Panc1 (cell line): ENCODE measurements at places on chromosomes 2 and 18. TPM values are rescaled to one million over a fixed set of nuclear protein-coding genes. Genes with fewer than 3 reads are reported as not detected.

The IWS1 gene
- total RNA-seq = 48.6 TPM

The HES6 gene
- total RNA-seq = 42.0 TPM

The OTOF gene
- total RNA-seq = 0.41 TPM

The UGT1A3 gene
- not detected for total RNA-seq

The SERPINB7 gene
- total RNA-seq = not detected

The SKA1 gene
- total RNA-seq = 22.1 TPM

The LRRTM4 gene
- 0.23 TPM for total RNA-seq

The FAM161A gene
- 10.1 TPM for total RNA-seq

GRCh38 chr2:8870441-8870840 lies 33.0 kb upstream of the KIDINS220 start:
- no peak overlapping the region for H3K4me3 ChIP-seq
- no peaks in the 10 kb centered on the region for H3K36me3 ChIP-seq
- no peak overlapping the region for H3K27ac ChIP-seq
- no peak for DNase-seq

DNA sequence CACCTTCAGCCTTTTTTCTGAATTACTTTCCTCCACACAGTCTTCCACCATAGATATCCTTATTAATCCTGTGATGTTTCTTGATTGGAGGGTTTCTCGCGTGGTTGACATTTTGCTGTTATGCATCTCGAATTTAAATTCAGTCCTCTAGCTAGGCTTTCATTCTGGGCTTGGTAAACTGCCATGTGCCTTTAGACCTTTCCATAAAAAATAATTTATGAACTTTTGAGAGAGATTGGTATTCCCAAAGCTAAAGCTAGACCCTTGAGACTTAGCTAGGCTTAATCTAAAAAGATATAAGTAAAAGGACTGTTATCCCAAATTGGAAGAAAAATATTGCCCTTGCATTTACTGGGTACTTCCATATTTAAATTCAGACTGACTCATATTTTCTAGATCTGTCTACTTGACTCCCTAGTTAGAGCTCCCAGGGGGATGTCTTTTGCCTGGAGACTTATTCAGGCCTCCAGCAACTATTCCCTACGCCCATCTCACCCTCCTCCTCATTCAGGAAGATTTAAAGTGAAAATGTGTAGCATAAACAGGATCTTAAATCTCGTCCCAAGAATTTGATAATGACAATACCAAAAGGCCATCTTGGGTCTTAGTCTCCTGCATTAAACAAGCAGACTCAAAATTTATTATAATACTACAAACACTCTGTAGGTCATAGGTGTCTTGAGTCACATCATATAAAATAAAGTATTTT lies 60.3 kb downstream of the KIAA2012 start:
- no peak for DNase-seq
- H3K4me1 ChIP-seq = peaks cover 4% of the 10 kb centered on the region; the same call in 1 of the 2 replicates
- no peaks in the 10 kb centered on the region for H3K27me3 ChIP-seq
- H3K27ac ChIP-seq = no peak overlapping the region
- no peaks in the 10 kb centered on the region for H3K36me3 ChIP-seq

GRCh38 chr2:215668378-215668775 lies 232.5 kb upstream of the FN1 start:
- peaks cover 2% of the 10 kb centered on the region; the same call in 1 of the 2 replicates for H3K27me3 ChIP-seq
- DNase-seq = no peak
- H3K4me3 ChIP-seq = no peak overlapping the region
- no peak overlapping the region for H3K27ac ChIP-seq
- H3K36me3 ChIP-seq = no peaks in the 10 kb centered on the region

DNA sequence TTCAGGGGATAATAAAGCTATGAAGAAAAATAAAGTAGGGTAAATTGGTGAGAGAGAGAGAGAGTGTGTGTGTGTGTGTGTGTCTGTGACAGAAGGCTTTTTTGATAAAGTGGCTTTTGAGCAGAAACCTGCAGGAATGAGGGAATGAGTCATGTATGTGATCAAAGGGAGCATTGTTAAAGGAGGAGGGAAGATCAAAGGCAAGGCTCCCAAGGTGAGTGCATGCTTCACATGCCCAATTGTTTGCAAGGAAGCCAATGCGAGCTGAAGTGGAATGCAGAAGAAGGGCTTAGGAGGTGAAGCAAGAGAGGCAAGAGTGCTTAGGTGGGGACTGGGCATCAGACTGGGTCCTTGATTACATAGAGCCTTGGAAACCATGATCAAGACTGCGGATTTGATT lies 96.8 kb downstream of the DNAH6 start:
- no peak overlapping the region for H3K27ac ChIP-seq
- H3K4me1 ChIP-seq = no peaks in the 10 kb centered on the region
- no peak overlapping the region for H3K4me3 ChIP-seq
- no peaks in the 10 kb centered on the region for H3K36me3 ChIP-seq
- no peak for DNase-seq

DNA sequence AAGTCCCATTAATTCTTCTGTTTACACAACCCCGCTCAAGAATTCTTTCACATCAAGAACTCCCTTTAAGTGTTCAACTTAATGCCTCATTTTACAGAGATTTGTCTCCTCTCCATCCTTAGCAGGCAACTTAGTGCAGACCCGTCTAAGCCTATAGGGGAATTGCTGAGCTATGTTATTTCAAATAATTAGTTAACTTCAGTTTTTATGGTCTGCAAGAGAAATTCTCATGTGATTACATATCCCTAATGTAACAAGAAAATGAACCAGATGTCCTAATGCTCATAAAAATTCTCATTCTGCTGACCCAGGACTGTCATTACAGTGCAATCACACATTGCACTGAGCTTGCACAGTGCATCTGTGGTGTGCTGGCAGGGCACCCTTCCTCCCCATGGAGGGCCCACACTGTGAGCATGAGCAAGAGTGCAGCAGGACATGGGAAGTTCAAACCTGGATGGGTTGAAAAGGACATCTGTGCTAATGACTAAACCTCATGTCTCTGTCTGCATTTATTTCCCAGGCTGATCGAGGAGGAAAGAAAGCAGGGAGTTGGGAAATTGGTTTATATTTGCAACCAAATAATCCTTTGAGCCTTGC lies 97.1 kb downstream of the COL5A2 start:
- H3K27ac ChIP-seq = no peak overlapping the region
- no peak for DNase-seq
- H3K4me1 ChIP-seq = peaks cover 8% of the 10 kb centered on the region
- no peak overlapping the region for H3K4me3 ChIP-seq

GRCh38 chr2:223235986-223236385 lies 184.0 kb downstream of the KCNE4 start:
- H3K27me3 ChIP-seq = no peaks in the 10 kb centered on the region
- no peak for DNase-seq
- H3K27ac ChIP-seq = no peak overlapping the region
- no peaks in the 10 kb centered on the region for H3K4me1 ChIP-seq

- H3K4me3 ChIP-seq = no peak overlapping the region
- no peak overlapping the region for H3K27ac ChIP-seq
- no peak for DNase-seq
- no peaks in the 10 kb centered on the region for H3K27me3 ChIP-seq
Measured at GRCh38 chr2:6793371-6793770, 72.3 kb downstream of the CMPK2 start.

GRCh38 chr18:34913837-34914661 lies 127.2 kb upstream of the MAPRE2 start:
- H3K27me3 ChIP-seq = no peaks in the 10 kb centered on the region
- H3K4me3 ChIP-seq = no peak overlapping the region
- DNase-seq = no peak

- H3K4me3 ChIP-seq = no peak overlapping the region
- no peaks in the 10 kb centered on the region for H3K27me3 ChIP-seq
- no peak for DNase-seq
- no peaks in the 10 kb centered on the region for H3K4me1 ChIP-seq
Measured at GRCh38 chr18:57025540-57025939, 121.3 kb upstream of the BOD1L2 start.

DNA sequence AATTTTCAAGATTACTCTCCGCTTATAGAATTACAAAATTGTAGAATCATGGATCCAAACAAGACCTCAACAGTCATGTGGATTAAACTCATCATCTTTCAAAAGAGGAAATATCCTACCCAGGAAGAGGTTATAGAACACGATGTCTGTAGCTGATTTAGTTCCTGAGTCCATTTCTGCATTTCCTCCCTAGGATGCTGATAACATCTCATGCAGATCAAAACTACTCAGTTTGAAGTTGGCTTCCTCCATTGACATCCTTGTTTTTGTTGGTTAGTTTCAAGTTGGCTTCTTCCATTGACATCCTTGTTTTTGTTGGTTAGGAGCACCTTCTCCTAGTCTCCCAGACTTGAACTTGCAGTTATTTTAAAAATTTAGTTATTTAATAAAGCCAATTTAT lies 147.5 kb downstream of the PARD3B start:
- DNase-seq = no peak
- H3K27ac ChIP-seq = no peak overlapping the region
- H3K4me3 ChIP-seq = no peak overlapping the region
- H3K4me1 ChIP-seq = no peaks in the 10 kb centered on the region

- peaks cover 5% of the 10 kb centered on the region for H3K36me3 ChIP-seq
- H3K27ac ChIP-seq = no peak overlapping the region
- no peak for DNase-seq
- H3K27me3 ChIP-seq = no peaks in the 10 kb centered on the region
- H3K4me1 ChIP-seq = peaks cover 9% of the 10 kb centered on the region
Measured at GRCh38 chr18:59359576-59359952, 499 bp upstream of the LMAN1 start.

- H3K36me3 ChIP-seq = no peaks in the 10 kb centered on the region
- no peak overlapping the region for H3K4me3 ChIP-seq
- no peak for DNase-seq
- no peak overlapping the region for H3K27ac ChIP-seq
Measured at GRCh38 chr2:65766768-65767267, 334.4 kb upstream of the SPRED2 start.

- H3K27ac ChIP-seq = no peak overlapping the region
- no peaks in the 10 kb centered on the region for H3K27me3 ChIP-seq
- H3K4me1 ChIP-seq = no peaks in the 10 kb centered on the region
- no peak for DNase-seq
Measured at GRCh38 chr2:141455211-141455826, 675.5 kb downstream of the LRP1B start.

GRCh38 chr2:225100856-225101294 lies 58.6 kb upstream of the DOCK10 start:
- DNase-seq = peak; percentile 39
- H3K27me3 ChIP-seq = no peaks in the 10 kb centered on the region
- H3K4me1 ChIP-seq = peaks cover 6% of the 10 kb centered on the region

DNA sequence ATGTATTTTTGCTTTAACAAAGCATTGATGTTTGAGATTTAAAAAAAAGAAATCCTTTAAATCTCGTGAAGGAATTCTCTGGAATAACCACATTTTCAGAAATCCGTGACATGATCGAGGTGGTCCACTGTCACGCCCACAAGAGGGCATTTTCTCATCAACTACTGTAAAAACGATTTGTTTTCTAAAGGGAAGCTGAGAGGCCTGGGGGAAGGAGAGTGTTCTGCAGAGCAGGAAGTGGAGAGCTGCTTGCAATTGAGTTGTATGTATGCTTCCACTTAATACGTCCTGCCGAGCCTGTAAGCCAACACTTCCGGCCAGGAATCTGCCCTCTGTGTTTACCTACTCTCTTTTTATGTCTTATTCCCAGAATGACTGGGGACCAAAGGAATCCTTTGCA lies 19.4 kb downstream of the KLHL29 start:
- H3K27ac ChIP-seq = peak overlapping the region; percentile 64
- H3K27me3 ChIP-seq = no peaks in the 10 kb centered on the region
- H3K4me3 ChIP-seq = peak overlapping the region; percentile 15
- H3K36me3 ChIP-seq = no peaks in the 10 kb centered on the region
- peak; percentile 65 for DNase-seq
- H3K4me1 ChIP-seq = peaks cover 25% of the 10 kb centered on the region

DNA sequence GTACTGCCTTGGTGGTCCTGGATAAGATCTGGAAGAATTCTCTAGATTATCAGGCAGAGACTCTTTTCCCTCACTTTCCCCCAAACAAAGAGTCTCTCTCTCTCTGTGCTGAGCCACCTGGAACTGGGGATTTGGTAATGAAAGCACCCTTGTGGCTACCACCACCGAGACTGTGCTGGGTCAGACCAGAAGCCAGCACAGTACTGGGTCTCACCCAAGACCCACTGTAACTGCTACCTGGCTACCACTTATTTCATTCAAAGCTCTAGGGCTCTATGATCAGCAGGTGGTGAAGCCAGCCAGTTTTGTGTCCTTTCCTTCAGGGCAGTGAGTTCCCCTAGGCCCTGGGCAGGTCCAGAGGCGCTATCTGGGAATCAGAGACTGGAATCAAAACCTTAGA lies 269.6 kb upstream of the CWC22 start:
- H3K4me3 ChIP-seq = no peak overlapping the region
- H3K27ac ChIP-seq = no peak overlapping the region
- DNase-seq = no peak
- no peaks in the 10 kb centered on the region for H3K27me3 ChIP-seq
- no peaks in the 10 kb centered on the region for H3K4me1 ChIP-seq
- no peaks in the 10 kb centered on the region for H3K36me3 ChIP-seq

GRCh38 chr2:81551040-81551634 lies 1246.6 kb upstream of the LRRTM1 start:
- no peak overlapping the region for H3K4me3 ChIP-seq
- DNase-seq = no peak
- H3K4me1 ChIP-seq = no peaks in the 10 kb centered on the region
- H3K27me3 ChIP-seq = no peaks in the 10 kb centered on the region
- H3K27ac ChIP-seq = no peak overlapping the region

GRCh38 chr2:71417300-71418202 lies 35.8 kb upstream of the DYSF start:
- no peaks in the 10 kb centered on the region for H3K27me3 ChIP-seq
- H3K27ac ChIP-seq = peak overlapping the region; percentile 87
- peaks cover 9% of the 10 kb centered on the region; the same call in 1 of the 2 replicates for H3K36me3 ChIP-seq
- H3K4me1 ChIP-seq = peaks cover 4% of the 10 kb centered on the region
- peak overlapping the region; percentile 32; the same call in 1 of the 2 replicates for H3K4me3 ChIP-seq
- DNase-seq = no peak

DNA sequence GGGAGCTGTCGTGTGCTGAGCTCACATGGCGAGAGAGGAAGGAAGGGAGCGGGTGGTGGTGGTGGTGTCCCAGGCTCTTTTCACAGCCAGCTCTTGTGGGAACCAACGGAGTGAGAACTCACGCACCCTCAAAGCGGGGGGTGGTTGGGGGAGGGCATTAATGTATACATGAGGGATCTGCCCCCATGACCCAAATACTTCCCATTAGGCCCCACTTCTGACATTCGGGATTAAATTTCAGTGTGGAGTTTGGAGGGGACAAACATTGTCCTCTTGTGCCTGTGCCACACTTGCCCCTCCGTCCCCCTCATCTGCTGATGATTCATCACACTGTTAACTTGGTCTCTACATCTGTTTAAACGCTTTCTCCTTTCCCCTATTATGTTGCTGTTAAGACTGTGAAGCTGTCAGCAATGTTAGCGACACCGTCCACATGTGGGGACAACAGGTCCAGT lies 22.5 kb downstream of the INPP4A start:
- H3K4me3 ChIP-seq = no peak overlapping the region
- DNase-seq = no peak
- H3K27me3 ChIP-seq = no peaks in the 10 kb centered on the region

- H3K36me3 ChIP-seq = no peaks in the 10 kb centered on the region
- H3K27me3 ChIP-seq = no peaks in the 10 kb centered on the region
- no peak overlapping the region for H3K27ac ChIP-seq
Measured at GRCh38 chr2:205619600-205619999, 62.7 kb upstream of the NRP2 start.

- no peak overlapping the region for H3K27ac ChIP-seq
- no peak overlapping the region for H3K4me3 ChIP-seq
- H3K27me3 ChIP-seq = no peaks in the 10 kb centered on the region
- H3K4me1 ChIP-seq = no peaks in the 10 kb centered on the region
- H3K36me3 ChIP-seq = no peaks in the 10 kb centered on the region
- DNase-seq = no peak
Measured at GRCh38 chr2:143571747-143572146, 442.5 kb downstream of the ARHGAP15 start.
